Right ventricle myocardium inferior (tissue), 1 donor: ENCODE measurements at places on chromosomes 3 and 15. TPM values are rescaled to one million over a fixed set of nuclear protein-coding genes. Genes with fewer than 3 reads are reported as not detected.

DNA sequence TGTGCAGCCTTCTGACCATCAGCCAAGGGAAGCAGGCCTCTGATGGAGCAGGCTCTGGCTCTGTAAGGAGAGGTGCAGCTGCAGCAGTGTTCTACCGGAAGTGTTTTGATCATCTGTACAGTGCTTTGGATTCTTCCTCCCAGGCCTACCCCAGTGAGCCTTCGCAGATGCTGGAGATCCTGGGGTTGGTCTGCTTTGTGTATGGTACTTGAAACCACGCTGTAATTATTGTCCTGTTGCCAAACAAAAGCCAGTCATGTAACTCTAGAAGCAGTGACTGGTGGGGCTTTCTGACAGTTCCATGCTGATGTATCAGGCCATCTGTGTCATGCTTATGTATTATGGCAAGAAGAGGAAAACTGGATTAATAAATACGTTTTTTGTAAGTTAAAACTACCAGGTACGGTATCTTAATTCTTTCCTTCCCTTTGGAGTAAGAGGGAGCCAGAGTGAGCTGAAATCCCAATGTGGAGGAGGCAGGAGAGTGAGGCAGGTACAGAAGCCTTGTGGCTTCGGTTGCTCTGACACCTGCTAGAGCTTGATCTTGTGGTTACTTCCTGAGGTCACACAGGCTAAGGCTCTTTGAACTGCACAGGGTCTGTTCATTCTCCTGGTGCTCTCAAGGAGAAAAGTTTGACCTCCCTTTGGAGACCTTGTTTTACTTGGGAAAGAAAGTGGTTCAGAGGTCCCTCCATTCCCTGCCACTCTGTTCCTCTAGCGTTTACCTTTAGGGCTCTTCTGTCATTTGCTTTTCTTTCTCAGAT is 3.7 kb downstream of the TMEM42 start:
- DNase-seq: no peak

GRCh38 chr3:196111939-196112386 is 30.1 kb upstream of the TFRC start:
- DNase-seq: no peak

- DNase-seq: peak; percentile 96
Observed at GRCh38 chr15:100341750-100342560, at the start of gene ADAMTS17. Gene ADAMTS17, minus strand, starts transcription at chr15:100341975. Its CDS starts 76 bp downstream, at chr15:100341899.

The SAMMSON gene
- total RNA-seq: not detected

The NR2E3 gene
- not detected for total RNA-seq

The FAN1 gene
- total RNA-seq: 23.5 TPM

The SH3GL3 gene
- total RNA-seq: not detected

DNA sequence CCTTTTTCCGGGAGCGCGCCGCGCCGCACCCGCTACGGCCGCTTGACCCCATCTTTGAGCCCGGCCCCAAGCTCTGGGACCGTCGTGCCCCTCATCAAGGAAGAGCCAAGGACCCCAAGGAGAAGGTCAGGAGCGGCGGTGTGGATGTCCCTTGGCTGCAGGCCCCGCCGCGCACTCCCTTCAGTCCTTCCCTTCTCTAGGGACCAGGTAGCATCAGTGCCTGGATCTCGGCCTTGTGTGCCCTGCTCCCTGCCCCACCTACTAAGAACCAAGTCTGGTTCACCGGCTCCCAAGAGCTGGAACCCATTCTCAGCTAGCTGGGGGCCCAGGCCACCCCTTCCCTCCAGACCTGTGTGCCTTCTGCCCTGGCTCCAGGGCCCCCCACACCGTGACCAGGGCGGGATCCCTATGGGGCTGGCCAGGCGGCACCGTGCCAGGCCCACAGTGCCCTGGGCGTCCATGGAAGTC is 69.3 kb upstream of the CGNL1 start:
- DNase-seq: no peak

The LYZL4 gene
- not detected for total RNA-seq

The SLC4A7 gene
- total RNA-seq: 13.1 TPM

- DNase-seq: peak; percentile 92
Observed at GRCh38 chr15:99928429-99928981, 195.3 kb upstream of the LYSMD4 start.

- no peak for DNase-seq
Observed at GRCh38 chr15:73907035-73907408, 19.2 kb upstream of the LOXL1 start.

DNA sequence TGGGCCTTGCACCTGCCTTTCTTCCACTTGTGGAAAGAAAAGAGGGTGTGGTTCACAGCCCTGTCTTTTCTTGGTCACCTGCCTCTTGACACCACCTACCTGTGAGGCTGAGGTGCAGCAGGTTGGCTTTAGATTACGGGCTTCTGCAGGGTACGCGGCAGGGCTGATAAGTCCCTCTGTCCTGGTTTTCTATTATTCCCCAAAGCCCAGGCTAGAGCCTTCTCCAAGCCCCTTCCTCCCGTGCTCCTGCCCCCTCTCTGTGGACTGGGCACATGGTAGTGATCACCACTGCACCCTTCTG is 44.8 kb upstream of the HACD2 start:
- DNase-seq: no peak

The IL20RB gene
- total RNA-seq: 0.43 TPM

DNA sequence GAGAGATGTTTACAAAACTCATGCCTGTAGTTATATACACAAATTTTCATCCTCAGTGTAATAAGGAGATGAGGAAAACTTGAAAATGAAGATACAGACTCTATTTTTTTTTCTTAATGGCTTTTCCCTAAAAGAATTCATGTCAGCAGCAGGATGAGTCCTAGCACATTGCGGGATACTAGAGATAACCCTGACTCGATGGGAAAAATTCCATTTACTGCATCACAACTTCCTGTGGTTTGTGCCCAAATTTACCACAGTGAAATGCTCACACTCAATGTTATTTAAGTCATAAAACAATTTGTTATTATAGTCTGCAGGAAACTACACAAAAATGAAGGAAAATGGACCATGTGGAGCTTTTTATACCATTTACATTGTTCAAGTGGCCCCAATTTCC is 581.9 kb upstream of the ZNF717 start:
- DNase-seq: no peak

DNA sequence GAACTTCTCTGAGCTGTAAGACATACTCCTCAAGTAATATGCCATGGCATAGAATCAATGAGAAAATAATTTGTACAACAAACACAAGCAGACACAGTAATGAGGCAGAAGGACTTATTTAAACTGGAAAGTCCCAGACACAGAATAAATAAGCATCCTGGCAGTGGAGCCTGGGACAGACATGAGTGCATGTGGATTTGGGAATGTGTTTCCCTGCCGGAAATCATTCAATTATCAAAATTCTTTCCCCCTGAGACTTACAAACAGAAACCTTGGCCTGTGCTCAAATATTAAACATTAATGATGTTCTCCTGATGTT is 520.1 kb downstream of the ROBO1 start:
- DNase-seq: no peak

GRCh38 chr3:54073386-54073785 is 49.0 kb upstream of the CACNA2D3 start:
- no peak for DNase-seq

The ARIH1 gene
- 163 TPM for total RNA-seq

The CD96 gene
- 0.35 TPM for total RNA-seq

The SEC11A gene
- total RNA-seq: 84.7 TPM

The EDC3 gene
- total RNA-seq: 13.5 TPM

GRCh38 chr15:83516935-83517334 is 69.8 kb downstream of the SH3GL3 start:
- DNase-seq: no peak

GRCh38 chr3:127011270-127011992 is 28.5 kb downstream of the PLXNA1 start:
- peak; percentile 79 for DNase-seq

DNA sequence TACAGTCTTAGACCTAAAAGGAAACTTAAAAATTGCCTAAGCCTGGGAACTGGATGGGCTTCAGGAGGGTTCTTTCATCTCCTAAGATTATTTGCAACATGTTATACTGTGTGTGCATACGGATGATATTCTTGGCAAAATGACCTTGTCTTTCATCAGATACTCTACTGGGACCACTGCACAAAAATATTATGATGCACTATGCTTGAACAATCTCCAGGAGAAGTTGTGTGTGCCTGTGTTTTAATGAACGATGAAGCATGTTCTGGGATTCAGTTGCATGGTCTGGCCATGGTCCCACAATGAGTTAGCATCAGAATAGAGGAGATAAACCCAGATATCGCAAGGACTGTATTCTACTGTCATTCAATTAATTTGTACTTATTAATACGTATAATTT is 68.7 kb downstream of the GAP43 start:
- no peak for DNase-seq

DNA sequence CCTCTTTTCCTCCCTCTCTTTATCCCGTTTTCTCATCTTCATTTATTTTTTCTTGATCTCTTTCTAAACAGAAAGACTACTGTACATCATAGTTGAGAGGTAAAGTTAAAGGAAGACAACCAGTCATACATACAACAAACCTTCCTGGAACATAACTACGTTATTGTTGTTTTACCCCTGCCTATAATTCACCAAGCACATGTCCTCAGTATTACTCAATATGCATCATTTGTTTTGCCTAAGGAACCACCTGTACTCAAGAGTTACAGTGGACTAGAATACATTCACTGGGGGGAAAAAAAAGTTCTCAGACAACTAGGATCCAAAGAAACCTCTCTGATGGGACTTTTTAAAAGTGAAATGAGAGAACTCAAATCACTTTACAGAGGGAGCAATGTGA is 344.7 kb upstream of the RBMS3 start:
- DNase-seq: no peak

The ABI3BP gene
- total RNA-seq: 40.7 TPM

The SAMD7 gene
- total RNA-seq: not detected

DNA sequence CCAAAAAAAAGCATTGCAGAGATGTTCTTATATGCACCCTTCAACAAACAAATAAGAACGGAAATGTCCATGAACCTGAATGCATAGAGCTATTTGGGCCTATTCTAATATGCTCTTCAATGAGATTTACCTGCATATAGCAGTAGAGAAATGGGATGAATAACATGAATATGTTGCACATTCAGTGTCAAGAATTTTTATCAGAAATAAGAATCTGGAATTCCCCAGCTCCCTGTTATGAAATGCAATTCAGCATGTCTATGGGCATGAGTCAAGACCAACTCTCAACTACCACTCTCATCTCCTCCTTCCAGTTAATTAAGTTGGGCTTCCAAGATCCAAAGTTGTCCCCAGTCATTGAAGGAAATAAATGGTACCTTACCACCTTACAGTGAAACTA is 133.7 kb upstream of the ALCAM start:
- DNase-seq: no peak

DNA sequence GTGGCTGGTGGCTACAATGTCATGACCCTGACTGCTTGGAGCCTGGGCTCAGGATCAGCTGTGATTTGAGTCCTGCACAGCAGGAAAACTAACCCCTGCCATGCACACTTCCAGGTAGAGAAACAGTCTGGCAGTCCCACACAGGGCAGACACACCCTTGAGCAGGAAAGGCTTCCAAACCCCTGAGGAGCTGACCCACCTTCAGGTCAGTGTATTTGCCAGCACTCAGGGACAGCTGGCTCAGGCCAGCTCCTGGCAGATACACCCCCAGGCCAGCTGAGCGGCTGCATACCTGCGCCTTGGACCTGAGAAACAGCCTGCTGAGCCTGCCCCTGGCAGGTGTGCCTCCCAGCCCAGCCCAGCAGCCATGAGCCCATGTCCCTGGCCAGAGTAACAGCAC is 22.2 kb upstream of the CDAN1 start:
- DNase-seq: no peak

GRCh38 chr3:172246107-172246844 is 202.0 kb downstream of the GHSR start:
- peak; percentile 51 for DNase-seq

DNA sequence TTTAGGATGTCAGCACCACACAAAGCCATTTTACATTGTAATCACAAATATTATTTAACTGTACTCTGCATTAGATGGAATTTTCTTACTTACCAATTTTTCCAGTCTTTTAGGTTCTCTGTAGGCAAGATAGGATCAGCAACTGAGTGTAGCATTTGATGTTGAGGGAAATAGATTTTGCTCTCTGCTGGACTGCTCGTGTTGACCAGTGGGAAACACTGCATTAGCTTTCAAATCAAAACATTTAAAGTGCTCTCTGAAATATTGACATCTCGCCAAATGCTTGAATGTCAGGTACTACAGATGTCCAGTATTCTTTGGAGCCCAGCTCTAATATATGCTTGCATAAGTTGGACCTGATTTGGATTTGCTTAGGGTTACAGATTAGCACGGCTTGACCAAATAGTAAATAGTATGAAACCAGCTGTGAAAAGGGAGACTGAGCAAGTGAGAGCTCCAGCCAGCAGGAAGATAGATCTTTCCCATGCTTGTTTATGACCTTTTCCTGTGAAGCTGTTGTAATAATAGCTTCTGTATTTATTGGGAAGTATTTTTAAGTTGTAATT is 29.5 kb downstream of the P2RY14 start:
- DNase-seq: no peak

- no peak for DNase-seq
Observed at GRCh38 chr3:123817413-123817812, 66.7 kb downstream of the MYLK start.

The MESP2 gene
- total RNA-seq: 0.51 TPM

- no peak for DNase-seq
Observed at GRCh38 chr3:30524357-30525040, 81.9 kb upstream of the TGFBR2 start.

DNA sequence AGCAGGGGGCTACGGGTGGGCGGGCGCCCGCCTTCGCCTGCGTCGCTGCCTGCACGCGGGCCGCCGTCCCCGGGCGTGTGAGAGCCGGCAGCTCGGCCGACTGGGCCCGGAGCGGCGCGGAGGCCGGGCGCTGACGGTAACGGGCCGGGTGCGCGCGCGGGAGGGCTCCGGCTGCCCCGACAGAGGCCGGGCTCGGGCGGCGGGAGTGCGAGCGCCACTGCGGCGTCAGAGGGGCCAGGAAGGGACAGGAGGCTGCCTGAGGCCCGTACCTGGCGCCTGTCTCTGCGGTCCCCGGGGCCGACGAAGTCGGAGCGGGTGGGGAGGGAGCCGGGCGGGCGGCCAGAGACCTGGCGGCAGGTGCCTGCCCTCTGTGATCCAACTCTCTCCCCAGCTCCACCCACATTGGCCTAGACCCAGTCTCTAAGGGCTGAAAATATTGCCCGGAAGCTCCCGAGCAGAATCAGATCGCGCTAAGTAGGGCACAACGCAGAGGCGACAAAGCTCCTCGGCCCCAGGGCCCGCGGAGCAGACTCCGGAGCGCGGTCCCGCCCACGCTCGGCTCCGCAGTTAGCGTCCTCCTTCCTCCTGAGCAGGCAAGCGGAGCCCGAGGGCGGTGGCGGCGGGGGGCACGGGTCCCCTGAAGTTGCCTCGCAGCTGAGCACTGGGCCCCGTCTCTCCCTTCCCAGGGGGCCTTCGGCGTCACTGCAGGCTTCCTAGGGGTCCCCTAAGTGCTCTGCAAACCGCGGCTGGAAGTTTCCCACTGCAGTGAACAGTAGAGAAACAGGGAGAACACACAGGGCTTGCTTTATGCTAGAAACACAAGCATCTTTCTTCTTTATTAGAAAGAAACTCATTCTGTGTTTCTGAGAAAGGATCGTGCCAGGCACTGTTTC is at the start of gene MAN2A2:
TSS of gene MAN2A2 (plus strand) at position 463 of the 893 bp plus-strand sequence. CDS start 906 bp downstream, outside the sequence.
- peak; percentile 89 for DNase-seq

The TLR9 gene
- total RNA-seq: 0.38 TPM

- no peak for DNase-seq
Observed at GRCh38 chr3:39440316-39440715, 27.2 kb upstream of the MOBP start.

GRCh38 chr3:184154885-184155643 is at the start of gene DVL3:
Gene DVL3, plus strand, starts transcription at chr3:184155377. Its CDS starts 259 bp downstream, at chr3:184155636.
- peak; percentile 85 for DNase-seq

The AP3B2 gene
- total RNA-seq: 0.54 TPM

- DNase-seq: no peak
Observed at GRCh38 chr15:66036859-66037258, 167.6 kb downstream of the RAB11A start.

GRCh38 chr3:13028010-13028821 is 45.0 kb downstream of the IQSEC1 start:
- peak; percentile 40 for DNase-seq

GRCh38 chr15:48307586-48307985 is 23.6 kb upstream of the DUT start:
- no peak for DNase-seq
